ENCODE measurements at places on chromosomes 16 and 17. TPM values are rescaled to one million over a fixed set of nuclear protein-coding genes. Genes with fewer than 3 reads are reported as not detected.

GRCh38 chr16:62225675-62226074 lies 189.4 kb upstream of the CDH8 start:
- H3K27me3 ChIP-seq, result no peaks in the 10 kb centered on the region
- H3K27ac ChIP-seq, result no peak overlapping the region
- no peaks in the 10 kb centered on the region for H3K4me1 ChIP-seq
- H3K36me3 ChIP-seq, result no peaks in the 10 kb centered on the region
- no peak overlapping the region for H3K4me3 ChIP-seq

- no peak overlapping the region for H3K27ac ChIP-seq
- peaks cover 18% of the 10 kb centered on the region for H3K4me1 ChIP-seq
- H3K27me3 ChIP-seq, result no peaks in the 10 kb centered on the region
- no peak for DNase-seq
- no peak overlapping the region for H3K4me3 ChIP-seq
- no peaks in the 10 kb centered on the region for H3K36me3 ChIP-seq
Observed at GRCh38 chr16:11330526-11331237, 14.6 kb upstream of the RMI2 start.

SULT1A2 gene
- total RNA-seq, result 0.26 TPM

GRCh38 chr17:80918731-80919130 lies 72.9 kb upstream of the CHMP6 start:
- H3K27ac ChIP-seq, result no peak overlapping the region
- H3K4me1 ChIP-seq, result no peaks in the 10 kb centered on the region
- H3K27me3 ChIP-seq, result no peaks in the 10 kb centered on the region
- DNase-seq, result no peak
- H3K36me3 ChIP-seq, result peaks cover 5% of the 10 kb centered on the region
